ENCODE measurements at places on chromosomes 11 and 22.

GRCh38 chr11:29448246-29448877 lies 568.5 kb downstream of the KCNA4 start:
- DNase-seq = no peak

GRCh38 chr11:110219006-110219785 lies 77.2 kb downstream of the RDX start:
- no peak for DNase-seq

- no peak for DNase-seq
Measured at GRCh38 chr11:86150847-86151173, 81.9 kb upstream of the PICALM start.

DNA sequence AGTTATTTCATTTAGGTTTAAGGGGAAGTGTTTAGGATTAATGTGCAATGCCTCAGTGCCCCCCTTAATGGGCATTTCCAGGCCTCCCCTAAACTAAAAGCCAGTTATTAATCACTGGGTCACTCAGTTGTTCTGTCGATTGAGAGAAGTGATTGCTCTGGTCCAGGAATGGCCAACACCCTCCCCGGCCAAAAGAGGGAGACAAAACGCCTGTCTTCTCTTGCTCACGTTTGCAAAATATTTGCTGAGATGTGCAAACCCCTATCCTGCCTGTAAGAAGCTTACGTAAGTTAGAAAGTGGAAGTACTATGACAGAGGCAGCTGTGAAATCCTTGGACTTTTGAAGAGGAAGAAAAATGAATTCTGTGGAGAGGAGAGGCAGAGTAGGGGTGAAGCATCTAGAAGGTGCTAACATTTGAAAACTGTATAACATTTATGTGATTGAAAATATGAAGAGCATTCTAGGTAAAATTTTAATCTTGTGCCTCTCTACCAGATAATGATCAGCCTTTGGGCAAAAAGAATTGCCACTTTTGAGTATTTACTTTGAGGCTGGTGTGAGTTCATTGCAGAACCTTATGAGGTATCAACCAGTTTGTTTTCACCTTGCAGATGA lies 37.7 kb downstream of the NTM start:
- no peak for DNase-seq

DNA sequence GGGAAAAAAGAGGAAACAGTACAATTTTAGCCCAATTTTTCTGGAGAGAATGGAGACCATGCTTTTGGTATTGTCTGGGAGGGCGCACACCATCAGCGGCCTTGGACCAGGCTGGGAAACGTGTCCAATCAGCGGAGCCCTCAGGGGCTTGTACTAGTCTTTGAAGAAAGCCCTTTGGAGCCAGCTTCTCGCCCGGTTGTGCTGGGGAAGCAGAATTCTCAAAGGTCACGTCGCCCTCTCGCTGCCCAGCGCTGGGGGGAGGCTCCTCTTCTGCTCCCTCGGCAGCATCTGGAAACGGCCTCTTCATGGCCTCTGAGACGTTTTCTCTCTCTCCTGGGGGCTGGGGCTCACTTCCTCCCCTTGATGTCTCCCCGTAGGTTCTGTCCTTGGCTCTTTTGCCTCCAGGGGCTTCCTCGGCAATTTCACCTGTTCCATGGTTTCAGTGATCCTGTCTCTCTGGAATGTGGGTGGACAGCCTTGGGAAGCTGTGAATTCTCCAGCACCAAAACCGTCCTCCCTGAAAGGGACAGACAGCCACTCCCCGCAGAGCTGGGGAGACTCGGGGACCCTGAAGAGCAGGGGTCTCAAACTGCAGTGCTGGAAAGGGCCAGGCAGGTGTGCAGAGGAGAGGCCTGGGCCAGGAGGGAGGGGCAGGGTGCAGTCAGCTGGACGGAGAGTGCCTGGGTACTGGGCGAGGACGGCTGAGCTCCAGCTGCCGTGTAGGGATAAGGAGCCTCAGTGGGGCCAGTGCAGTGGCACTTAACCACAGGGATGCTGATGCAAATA lies 80.2 kb downstream of the RPS6KA4 start:
- no peak for DNase-seq

GRCh38 chr22:29799217-29799680 lies 32.1 kb downstream of the UQCR10 start:
- no peak for DNase-seq

DNA sequence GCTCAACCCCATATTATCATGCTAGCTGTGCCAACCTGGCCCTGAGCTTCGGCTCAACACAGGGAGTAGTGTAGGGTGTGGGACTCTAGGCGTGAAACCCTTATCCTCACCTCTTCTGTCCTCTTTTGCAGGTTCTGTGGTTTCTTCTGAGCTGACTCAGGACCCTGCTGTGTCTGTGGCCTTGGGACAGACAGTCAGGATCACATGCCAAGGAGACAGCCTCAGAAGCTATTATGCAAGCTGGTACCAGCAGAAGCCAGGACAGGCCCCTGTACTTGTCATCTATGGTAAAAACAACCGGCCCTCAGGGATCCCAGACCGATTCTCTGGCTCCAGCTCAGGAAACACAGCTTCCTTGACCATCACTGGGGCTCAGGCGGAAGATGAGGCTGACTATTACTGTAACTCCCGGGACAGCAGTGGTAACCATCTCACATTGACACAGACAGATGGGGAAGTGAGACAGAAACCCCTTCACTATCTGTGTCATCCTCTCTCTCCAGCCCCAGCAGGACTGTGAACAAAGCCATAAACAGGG lies 76.4 kb downstream of the GGTLC2 start:
- no peak for DNase-seq

GRCh38 chr22:46031066-46031465 lies 54.1 kb upstream of the WNT7B start:
- DNase-seq = no peak

- DNase-seq = peak; percentile 48
Measured at GRCh38 chr22:19874307-19875060, 19.8 kb upstream of the GNB1L start.

GRCh38 chr11:953512-953911 lies 27.8 kb downstream of the AP2A2 start:
- no peak for DNase-seq

DNA sequence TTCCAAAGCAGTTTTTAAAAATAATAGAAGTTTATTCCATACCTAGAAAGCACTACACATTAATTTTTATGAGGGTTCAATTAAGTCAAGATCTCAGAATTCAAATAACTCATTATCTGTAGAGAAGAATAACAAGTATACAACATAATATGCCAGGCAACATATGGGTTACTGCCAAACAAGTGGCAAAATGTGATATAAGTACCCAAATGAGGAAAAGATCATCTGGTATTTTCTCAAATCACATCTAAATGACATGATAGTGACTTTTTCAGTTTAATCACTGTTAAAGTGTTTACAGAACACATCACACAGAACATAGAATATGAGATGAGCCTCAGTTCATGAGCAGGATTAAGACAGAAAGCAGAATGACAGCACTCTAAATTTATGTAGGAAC lies 123.3 kb downstream of the FCHSD2 start:
- DNase-seq = no peak

DNA sequence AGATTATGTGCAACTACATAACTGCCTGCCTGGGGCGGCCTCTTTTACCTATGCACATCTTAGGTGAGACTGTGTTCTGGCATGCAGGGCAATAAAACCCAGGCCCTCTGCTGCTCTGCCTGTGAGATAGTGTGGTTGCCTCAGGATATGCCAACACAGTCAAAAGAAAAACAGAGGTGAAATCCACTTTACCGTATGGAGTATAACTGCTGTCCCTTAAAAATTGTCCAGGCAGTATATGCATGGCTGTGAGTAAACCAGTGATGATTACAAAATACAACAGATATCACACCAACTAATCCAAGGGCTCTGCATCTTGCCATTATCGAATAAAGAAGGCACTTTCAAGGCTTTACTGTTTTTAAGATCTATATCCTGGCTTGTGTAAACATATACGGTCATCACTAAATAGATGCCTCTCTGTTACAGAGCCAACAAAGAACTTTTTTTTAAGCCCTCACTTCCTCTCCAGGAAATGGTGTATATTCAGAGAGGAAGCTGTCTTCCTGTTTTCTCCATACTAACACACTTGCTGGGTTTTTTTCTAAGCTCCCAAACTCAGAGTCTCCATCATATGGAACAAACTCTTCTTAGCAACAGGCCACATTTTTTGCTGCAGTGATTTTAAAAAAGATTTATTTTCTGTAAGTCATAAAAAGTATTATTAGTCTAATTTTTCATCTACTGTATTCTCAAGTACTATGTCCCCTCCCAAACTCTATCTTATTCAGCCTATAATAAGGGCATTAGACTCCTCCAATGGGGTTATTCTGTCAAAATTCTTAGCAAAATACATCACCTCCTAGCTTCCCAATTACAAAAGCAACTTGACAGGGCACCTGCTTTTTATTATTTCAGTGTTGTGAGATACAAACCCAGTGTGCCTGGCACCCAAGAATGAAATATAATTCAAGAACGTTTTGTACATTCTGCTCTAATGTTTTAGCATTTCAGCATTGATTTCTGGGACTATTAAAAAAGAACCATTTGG lies 135.2 kb downstream of the MAML2 start:
- peak; percentile 10 for DNase-seq

DNA sequence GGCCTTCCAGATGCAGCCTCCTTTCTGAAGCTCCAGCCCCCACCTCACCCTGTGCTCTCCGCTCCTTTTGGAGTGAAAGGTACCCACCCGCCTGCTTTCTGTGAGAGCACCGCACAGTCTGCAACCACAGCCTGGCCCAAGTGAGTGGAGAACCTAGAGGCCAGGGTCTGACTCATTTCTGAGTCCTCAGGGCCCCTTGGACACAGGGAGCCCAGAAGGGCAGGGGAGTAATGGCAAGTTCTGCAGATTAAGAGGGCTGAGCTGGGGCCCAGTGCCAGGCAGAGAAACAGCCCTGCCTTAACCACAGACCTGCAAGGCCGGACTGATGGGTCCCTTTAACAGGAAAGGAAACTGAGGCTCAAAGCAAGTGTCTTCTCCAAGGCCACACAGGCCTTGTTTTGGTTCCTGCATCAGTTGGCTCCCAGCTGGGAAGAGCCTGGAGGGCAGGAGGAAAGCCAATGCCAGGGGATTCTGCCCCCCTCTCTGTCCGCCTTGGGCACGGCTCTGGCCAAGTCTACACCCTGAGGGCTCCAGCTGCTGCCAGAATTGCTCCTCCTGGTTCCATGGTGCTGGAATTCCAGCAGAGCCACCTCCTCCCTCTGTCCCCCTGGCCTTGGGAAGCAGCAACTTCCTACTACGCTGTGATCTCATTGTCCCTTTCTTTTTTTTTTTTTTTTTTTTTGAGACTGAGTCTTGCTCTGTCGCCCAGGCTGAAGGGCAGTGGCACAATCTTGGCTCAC lies 55.1 kb downstream of the CYTH4 start:
- no peak for DNase-seq

DNA sequence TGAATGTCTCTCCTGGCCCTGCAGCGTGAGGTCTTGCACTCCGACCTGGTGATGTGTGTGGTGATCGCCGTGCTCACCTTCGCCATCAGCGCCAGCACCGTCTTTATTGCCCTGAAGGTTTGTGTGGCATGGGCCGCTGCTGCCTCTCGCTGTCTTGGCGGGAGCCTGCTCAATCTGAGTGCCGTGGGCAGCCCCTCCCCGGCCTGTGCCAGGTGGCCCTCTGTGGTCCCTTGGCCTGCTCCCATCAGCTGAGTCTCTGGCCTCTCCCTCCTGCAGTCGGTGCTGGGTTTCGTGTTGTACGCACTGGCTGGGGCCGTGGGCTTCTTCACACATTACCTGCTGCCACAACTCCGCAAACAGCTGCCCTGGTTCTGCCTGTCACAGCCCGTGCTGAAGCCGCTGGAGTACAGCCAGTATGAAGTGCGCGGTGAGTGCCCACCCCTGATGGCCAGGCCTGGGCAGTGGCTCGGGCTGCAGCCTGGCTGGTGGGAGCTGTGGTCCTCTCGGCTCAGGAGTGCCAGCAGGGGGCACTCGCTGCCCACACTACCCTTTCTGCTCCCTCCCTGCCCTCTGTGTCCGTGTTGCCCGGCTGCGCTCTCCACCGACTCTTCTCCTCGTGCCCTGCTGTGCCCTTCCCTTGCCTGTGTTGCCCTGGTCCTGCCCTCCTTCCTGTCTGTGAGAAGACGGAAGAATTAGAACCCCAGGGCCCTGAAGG lies 10.2 kb downstream of the PCNX3 start:
- DNase-seq = peak; percentile 33

GRCh38 chr11:129705341-129705740 lies 110.3 kb upstream of the TMEM45B start:
- no peak for DNase-seq

- DNase-seq = no peak
Measured at GRCh38 chr22:39204216-39204615, 40.6 kb downstream of the PDGFB start.

- DNase-seq = no peak
Measured at GRCh38 chr11:1544536-1544935, 27.5 kb downstream of the DUSP8 start.

DNA sequence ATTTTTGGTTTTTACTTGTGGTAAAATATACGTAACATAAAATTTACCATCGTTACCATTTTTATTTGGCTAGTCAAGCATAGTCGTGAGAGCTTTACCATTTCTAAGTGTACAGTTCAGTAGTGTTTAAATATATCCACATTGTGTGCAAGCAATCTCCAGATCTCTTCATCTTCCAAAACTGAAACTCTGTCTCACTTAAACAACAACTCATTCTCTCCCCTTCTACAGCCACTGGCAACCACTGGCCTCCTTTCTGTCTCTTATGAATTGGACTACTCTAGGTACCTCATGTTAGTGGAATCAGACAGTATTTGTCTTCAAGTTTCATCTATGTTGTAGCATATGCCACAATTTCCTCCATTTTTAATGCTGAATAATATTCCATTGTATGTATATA lies 37.4 kb downstream of the SMC1B start:
- no peak for DNase-seq

GRCh38 chr11:74050465-74050864 lies 41.6 kb upstream of the UCP3 start:
- no peak for DNase-seq

DNA sequence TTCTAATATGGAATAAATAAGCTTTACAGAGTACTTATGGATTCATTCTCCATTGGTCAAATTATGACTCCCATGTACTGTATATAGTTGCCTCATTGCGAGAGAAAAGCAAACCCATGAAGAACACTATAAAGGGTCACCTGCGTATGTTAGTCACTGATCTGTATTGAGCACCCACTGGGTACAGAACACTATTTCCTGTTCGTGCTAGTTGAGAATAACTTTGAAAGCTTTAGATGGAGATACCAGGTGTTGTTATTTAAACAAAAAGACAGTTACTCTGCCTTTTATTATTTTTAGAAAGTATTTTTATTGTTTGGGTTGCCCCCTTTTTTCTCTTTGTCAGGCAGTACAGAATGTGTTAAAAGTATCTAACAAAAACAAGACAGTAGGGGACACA lies 79.9 kb downstream of the DEUP1 start:
- DNase-seq = no peak
